ENCODE measurements at places on chromosomes 4 and X.
A peak's percentile ranks its signal among the peaks of the same experiment; 100 is the strongest.

- no peak for DNase-seq
Measured at GRCh38 chrX:150616863-150617198, 48.4 kb downstream of the MTM1 start.

GRCh38 chr4:140720387-140721304 is 35.5 kb downstream of the TBC1D9 start:
- no peak for DNase-seq

- DNase-seq = peak; percentile 71
Measured at GRCh38 chr4:16001484-16001858, 38.5 kb upstream of the FGFBP2 start.

DNA sequence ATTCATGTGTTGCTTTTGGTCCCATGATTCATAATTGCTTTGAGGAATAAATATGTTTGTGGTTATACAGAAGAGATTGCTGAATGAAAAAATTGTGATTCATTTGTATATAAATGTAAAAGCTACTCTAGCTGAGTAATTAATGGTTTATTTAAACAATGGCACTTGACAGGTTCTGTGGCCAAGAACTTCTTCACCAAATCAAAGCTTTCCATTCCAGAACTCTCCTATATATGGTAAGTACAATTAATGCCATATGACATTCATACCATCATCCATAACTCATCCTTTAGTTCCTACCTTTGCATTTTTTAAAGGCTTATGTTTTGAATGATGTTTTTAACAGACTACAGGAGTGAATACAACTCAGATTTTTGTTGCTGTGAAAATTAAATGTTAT is 105.8 kb downstream of the REPS2 start:
- no peak for DNase-seq

GRCh38 chr4:6491235-6491634 is 18.8 kb upstream of the PPP2R2C start:
- no peak for DNase-seq

- DNase-seq = no peak
Measured at GRCh38 chr4:5808081-5808741, 84.7 kb downstream of the CRMP1 start.

DNA sequence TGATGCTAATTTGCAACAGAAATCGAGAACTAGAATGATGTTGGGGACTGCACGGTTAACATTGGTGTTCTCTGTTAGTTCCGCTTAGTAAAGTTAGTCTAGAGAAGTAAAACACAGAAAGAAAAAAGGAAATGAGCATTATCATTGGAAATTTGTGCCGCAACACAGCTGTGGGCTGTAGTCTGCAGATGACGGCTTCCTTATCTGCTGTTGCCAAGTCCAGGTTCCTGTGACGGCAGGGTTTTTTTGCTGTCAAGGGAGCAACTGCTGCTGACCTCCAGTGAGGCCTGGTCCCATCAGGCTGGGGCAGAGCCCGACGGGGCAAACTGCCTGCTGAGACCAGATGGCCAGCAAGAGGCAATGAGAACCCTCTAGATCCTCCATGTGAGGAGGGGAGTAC is 38.9 kb upstream of the PHEX start:
- no peak for DNase-seq

DNA sequence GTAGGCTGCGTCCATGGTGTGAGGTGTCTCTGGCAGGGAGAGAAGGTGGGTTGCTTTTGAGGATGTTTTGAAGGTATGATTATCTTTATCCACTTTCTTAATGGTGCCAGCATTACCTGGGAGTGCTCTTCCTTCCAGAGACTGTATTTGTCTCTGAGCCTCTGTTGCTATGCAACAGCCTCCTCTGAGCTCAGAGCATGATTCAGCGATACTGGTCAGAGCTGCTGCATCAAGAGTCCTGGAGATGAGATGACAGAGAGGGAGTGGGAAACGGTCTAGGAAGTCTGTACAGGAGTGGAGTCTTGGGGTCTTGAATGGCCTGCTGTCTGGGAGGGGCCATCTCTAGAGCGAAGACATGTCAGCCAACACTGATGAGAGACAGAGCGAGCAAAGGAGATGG is 104.4 kb upstream of the RAB40AL start:
- DNase-seq = no peak

GRCh38 chr4:37922328-37922727 is 31.4 kb downstream of the TBC1D1 start:
- DNase-seq = no peak

DNA sequence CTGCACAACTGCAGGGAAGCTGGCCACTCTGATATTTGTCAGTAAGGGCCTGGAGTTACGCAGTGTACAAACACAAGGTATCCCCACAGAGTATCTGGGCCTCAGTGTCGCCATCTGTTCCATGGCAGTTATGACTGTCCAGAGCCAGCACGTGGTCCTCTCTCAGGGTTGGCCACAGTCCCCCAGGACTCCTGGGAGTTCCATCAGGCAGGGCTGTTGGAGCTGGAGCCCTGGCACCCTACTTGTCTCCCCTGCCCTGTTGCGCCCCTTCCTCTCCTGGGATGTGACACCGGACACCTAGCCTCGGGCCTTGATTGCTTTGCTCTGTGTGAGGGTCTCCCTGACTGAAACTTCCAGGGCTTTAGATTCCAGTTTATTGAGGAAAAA is 8.4 kb downstream of the HTRA3 start:
- DNase-seq = no peak

- DNase-seq = no peak
Measured at GRCh38 chr4:17687237-17687857, 72.9 kb downstream of the MED28 start.

- DNase-seq = no peak
Measured at GRCh38 chrX:10178866-10179463, 22.2 kb downstream of the CLCN4 start.

DNA sequence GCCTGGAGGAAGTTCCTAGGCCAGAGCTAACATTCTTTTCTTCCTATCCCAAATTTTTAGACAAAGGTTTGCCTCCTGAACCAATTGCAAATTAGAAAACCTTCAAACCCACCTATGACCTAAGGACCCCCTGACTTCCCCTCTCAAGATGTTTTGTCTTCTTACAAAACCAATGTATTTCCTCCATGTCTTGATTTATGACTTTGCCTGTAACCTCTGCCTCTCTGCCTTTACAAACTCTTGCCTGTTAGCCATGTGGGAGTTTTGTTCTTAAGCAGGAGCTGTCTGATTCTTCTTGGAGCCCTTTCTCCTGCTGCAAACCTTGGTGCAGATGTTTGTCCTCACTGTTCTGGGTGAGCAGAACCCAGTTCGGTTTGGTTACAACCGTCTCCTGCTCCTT is 222.3 kb upstream of the BOD1L1 start:
- DNase-seq = no peak

DNA sequence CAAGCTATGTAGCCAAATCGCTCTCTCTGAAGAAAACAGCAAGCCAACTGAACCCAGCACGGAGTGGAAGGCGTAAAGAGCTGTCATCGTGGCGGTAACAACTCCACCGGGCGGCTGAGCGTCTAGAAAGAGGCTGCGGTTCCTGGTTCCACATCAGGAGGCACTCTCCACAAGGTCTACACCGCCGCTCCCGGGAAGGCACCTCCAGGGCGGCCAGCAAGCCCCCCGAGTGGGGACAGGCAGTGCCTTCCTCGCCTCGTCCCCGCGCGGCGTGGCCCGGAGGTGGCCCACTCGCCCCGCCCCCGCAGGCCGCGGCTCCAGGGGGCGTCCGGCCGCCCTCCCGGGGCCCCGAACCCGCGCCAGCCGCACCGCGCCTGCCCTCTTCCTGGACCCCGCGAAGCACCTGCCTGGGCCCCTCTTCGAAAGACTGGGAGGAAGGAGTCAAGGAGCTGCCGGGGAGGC is 755 bp downstream of the KLHL8 start:
- DNase-seq = peak; percentile 65

DNA sequence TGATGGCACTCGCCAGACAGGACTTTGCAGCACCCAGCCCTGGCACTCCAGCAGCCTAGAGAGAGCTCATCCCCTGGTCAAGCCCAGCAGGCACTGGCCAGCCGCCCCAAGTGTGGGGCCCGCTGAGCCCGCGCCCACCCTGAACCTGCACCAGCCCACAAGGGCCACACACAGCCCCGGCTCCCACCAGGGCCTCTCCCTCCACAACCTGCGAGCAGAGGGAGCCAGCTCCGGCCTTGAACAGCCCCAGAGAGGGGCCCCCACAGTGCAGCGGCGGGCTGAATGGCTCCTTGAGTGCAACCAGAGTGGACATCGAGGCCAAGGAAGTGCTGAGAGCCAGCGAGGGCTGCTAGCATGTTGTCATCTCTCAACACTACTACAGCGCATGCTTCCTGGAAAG is 34.4 kb upstream of the DEFB131A start:
- DNase-seq = no peak

DNA sequence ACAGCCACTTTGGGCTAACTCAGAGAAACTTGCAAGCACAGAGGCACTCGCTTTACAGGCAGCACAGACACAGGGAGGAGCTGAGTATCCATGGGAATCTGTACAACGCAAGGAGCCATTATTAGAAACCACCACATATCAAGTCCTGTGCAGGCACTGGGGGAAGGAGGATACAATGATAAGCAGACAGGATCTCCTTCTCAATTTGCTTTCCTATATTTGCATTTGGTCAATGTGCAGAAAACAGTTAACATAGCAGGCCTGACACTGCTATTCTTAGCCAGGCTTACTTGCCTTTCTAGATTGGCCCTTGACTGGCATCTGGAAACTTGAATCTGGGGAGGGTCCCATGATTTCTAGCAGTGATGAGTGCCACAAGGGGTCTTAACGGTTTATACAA is 65.8 kb downstream of the TEC start:
- no peak for DNase-seq

DNA sequence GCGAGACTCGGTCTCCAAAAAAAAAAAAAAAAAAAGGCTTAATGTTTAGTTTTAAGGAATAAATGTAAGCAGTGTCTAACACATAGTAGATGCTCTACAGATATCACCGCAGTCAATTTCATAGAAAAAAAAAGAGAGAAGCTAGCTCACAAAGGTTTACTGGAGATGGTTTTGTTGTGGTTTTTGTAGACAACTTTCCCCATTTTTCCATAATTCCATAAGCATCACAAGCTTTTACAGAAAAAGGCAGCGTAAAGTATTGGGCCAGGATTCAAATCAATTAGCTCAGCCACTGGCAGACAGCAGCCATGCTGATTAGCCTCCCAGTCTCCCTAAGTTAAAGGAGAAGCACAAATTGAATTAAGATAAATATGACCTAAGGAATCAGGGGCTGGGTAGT is 1.5 kb downstream of the GRSF1 start:
- DNase-seq = no peak

DNA sequence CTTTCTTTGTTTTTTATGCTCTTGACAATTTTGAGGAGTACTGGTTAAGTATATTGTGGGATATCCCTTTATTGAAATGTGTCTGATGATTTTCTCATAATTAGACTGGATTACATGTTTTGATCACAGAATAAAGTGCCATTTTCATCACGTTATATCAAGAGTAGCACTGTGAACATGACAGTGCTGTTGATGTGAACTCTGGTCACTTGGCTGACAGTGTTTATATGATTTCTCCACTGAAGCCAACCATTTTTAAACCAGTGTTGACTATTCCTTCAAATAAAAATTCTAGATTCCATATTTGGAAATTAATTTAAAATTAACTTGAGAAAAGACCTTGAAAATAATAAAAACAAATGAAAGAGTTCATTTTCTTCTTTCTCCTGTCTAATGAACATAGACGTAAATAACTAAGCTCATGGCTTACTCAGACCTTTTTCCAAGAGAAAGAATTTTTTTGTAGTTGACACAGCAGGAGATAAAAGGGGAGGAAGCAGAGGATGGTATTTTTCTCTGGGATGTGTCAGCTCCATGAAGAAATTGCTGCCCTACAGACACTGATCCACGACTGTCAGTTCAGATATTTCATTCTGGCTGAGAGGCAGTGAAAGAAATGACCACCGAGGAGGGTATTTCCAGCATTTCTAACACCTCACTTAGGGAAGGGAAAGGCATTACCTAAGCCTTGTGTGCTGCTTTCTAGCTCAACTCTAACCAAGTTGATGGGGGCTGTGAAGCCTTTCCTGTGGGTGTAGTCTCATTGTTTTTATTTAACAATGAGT is 150.9 kb upstream of the ANK2 start:
- no peak for DNase-seq

GRCh38 chr4:94944726-94945125 is 187.0 kb downstream of the BMPR1B start:
- no peak for DNase-seq

DNA sequence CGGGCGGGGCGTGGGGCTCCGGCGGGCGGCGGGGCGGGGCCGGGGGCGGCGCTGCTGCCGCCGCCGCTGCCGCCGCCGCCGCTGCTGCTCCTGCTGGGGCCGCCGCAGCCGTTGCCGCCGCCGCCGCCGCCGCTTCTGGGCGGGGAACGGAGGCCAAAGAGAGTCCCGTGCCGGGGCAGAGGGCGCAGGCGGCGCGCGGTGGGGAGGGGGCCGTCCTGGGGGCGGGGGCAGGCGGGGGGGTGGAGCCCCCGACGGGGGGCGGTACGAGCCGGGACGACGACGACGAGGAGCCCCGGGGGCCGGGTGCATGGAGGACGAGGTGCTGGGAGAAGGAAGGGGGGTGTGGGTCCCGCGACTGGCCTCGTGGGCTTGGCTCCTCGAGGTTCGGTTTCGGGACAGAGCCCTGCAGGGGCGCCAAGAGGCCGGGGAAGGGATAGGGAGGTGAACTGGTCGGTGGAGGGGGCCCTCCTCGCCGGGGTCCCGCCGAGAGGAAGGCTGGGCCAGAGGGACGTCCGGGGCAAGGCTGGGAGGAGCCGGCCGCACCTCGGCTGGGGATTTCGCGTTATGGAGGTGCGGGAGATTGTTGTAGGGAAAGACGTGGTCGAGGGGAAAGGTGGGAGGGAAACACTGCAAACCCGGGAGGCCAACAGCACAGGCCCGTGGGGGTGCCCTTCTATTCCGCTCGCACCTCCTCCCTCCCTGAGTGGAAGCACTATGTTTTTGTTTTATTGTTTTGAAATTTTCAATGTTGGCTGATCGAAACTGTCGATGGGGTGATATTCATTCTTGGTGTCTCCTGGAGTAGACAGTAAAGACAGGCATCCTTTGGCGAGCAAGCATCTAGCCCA is 1.9 kb downstream of the BCORL1 start:
- peak; percentile 38 for DNase-seq

DNA sequence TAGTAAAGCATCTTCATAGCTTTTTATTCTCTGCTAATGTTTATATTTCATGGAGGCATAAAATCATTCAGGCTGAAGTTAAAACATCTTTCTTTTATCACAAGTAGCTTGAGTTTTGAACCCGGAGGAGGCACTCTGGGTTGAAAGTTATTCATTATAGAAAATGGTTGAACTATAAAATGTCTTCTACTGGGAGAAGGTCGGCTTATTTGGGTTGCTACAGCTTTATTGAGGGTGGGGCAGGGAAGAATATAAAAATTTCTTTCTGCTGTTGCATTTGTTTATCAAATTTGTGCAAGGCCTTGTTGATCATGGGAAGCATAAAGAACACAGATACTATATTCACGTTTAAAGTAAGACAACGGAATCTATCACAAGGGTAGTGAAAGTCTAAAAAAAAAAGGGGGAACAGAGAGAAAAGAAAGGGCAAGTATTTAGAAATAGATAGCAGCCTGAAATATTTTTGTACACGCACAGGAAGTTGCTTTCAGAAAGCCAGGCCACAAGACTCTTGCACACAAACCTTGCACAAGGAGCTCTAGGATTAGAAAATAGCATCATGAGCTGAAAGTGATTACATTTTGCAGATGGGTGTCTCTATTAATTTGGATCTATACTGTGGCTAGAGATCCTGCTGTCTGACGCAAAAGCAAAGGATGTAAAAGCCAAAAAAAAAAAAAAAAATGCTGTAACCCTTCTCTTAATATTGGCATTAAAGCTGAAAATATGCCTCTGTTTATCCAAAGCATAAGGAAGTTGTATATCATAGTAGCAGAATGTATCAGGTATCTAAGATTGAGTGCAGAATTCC is 37.2 kb upstream of the FAM9C start:
- no peak for DNase-seq

- DNase-seq = no peak
Measured at GRCh38 chr4:140877781-140878180, 121.6 kb upstream of the TBC1D9 start.
